ENCODE measurements at places on chromosomes 4 and X. TPM values are rescaled to one million over a fixed set of nuclear protein-coding genes. Genes with fewer than 3 reads are reported as not detected.

The MAGEB2 gene
- not detected for total RNA-seq

The CC2D2A gene
- 29.9 TPM for total RNA-seq

The TSPAN7 gene
- 27.3 TPM for total RNA-seq

The SLC9B2 gene
- 9.3 TPM for total RNA-seq

The CLCN4 gene
- total RNA-seq: 8.0 TPM

The HELQ gene
- 15.9 TPM for total RNA-seq

The MAGEA9B gene
- not detected for total RNA-seq

The FAM9B gene
- total RNA-seq: not detected

The SCARB2 gene
- total RNA-seq: 213 TPM

The EGF gene
- total RNA-seq: 1.6 TPM

The PDCL2 gene
- not detected for total RNA-seq

The RBM46 gene
- total RNA-seq: 1.3 TPM

The FAM200B gene
- 33.9 TPM for total RNA-seq

The IL2 gene
- total RNA-seq: 3.4 TPM

The DAPP1 gene
- 23.3 TPM for total RNA-seq

The LDB2 gene
- 16.9 TPM for total RNA-seq

The TLL1 gene
- total RNA-seq: 1.2 TPM

The CYP4V2 gene
- total RNA-seq: 96.4 TPM

The ANKRD50 gene
- total RNA-seq: 22.9 TPM

The MSX1 gene
- 1.2 TPM for total RNA-seq

The POF1B gene
- total RNA-seq: 34.4 TPM

The ADH1C gene
- total RNA-seq: 41.6 TPM

All from mucosa of gallbladder (tissue), 1 donor.